Astrocyte of the cerebellum (primary cell): ENCODE measurements at places on chromosomes 3 and 15.

DNA sequence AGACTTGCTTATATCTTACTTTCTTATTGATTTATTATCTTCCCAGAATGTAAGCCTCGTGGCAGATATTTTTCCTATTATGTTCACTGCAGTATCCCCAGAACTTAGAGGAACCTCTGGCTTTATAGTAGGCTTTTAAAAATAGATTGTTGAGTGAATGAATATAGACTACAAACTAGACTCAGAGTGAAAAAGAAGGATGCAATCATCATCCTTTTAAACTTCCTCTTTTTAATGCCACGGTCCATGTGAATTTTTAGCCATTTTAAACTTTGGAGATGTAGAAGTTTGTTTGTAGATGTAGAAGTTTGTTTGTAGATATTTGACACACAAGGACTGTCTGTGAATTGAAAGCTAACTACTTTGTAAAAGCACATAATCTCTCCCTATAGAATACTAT, 7.2 kb upstream of the P2RY12 start:
- no peak for DNase-seq

DNA sequence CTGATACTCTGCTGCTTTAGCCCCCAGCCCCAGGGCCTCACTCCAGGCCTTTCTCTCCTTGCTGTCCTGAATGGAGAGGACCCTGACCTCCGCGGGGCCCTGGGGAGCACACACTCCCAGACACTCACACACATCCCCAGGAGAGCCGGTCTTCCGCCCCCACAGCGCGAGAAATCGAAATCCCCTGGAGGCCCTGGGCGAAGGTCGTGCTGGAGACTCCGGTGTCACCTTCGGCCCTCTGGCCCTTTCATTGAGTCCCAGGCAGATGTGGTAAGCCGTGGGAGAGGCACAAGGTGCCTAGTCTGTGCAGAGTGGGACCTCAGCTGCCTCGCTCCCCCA, 848 bp upstream of the GOLGA8B start:
- no peak for DNase-seq

DNA sequence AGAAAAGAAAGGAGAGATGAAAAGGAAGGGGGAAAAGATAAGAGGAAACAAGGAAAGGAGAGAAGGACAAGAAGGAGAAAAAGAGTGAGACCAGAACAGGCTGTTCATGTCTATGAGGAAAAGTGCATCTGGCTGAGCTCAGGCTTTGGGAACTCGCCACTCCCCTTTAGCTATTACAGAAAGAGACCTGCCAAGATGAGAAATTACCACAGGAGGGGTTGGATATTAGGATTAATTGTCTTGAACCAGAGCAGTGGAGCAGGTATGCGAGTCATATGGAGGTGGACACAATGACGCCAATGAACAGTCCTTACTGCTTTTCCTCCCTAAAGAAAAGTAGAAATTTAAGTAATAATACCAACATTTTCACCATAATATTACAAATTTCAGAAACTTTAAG, 577.0 kb upstream of the ARRDC4 start:
- DNase-seq, result no peak

DNA sequence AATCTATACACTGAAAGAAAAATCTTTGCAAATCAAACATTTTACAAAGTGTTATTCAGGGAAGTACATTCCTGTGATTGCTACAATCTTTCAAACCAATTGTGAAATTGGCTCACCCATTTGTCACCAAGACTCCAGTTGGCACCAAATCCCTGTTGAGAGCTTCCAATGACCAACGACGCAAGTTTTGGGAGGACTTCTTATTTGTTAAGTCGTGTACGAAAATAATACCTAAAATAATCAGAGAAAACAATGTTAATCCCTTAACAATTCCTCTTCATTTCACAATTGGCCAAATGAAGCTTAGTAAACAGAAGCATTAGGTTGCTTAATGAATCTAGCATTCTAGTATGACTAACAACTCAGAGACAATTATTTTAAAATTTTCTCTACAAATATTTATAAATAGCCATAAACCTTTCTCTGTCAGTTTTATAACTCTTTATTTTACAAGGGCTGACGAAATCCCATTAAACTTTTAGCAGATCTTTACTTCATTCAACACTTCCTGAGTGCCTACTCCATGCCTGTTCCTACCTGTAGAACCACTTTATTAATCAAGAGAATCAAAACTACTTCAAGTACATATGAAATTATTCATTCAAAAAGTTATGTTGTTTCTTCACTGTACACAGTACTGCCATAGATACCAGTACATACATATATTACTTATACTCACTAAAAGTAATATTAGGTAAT, 24.0 kb upstream of the HGD start:
- DNase-seq, result no peak

- no peak for DNase-seq
Measured at GRCh38 chr15:31305375-31305774, 21.3 kb upstream of the KLF13 start.

DNA sequence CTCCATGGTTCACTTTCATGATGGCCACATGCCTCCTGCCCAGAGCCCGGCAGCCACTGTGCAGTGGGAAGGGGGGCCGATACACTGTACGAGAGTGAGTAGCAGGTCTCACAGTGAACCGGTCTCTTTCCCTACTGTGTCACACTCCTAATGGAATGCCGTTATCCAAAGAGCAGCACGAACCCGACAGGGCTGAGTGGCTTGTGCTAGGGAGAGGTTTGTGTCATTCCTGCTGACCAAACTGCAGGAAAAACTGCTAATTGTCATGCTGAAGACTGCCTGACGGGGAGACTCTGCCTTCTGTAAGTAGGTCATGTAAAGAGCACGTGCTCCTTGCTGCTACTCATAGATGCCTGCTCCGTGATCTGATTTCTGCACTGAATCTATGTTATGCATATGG, 105.1 kb downstream of the ARPP21 start:
- DNase-seq, result no peak

DNA sequence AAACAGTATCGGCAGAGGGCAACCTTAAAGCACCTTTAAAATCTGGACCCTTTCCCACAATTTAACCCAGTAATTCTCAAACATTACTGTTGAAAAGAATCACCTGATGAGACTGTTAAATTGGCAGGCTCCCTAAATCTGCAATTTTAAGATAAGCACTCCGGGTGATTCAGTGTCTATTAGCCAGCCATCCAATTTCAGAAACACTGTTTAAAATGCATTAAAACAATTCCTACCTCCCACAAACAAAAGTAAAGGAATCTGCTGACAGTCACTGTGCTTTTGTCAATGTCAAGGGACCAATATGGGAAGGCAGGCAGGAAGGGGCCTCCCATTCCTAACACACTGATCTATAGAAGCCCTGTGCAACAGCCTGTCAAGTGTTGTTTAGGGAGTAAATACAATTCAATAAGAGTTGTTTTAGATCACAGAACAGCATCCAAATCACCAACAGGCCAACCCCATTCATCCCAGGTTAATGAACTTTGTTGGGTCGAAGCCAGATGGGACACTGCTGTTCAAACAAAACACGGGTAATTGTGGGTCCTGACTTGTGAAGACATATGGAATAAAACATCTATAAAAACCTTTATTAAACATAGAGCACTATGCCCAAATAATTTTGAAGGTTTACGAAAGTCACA, 21.4 kb downstream of the SIAH2 start:
- DNase-seq, result no peak
